Esophagus (tissue), 2 donors: ENCODE measurements at places on chromosomes 4 and X. TPM values are rescaled to one million over a fixed set of nuclear protein-coding genes. Genes with fewer than 3 reads are reported as not detected.

GLOD5 gene
- polyA plus RNA-seq: 0.26 TPM

ERCC6L gene
- polyA plus RNA-seq: 1.1 TPM

CXorf49 gene
- not detected for polyA plus RNA-seq

ADAMTS3 gene
- polyA plus RNA-seq: 0.04 TPM

NPY2R gene
- polyA plus RNA-seq: not detected
